ENCODE measurements at places on chromosomes 5 and 9.

DNA sequence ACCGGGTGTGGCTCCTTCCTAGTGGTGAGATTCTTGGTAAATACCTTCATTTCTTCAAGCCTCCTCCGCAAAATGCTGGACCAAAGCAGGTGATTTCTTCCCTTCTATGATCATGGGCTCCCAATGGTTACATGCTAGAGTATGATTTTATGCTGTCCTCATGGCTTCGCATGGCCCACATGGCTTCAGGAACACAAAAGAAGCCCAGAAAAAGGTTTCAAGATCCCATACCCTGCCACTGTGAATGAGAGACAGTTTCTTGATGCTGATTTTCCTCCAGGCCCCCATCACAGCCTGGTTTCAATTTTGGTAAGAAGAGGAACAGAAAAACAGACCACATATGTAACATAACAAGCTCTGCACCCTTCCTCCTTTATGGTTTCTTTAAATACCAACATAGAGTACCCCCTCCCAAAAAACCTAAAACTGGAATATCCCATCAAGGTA, 2.4 kb upstream of the RXFP3 start:
- DNase-seq = no peak

DNA sequence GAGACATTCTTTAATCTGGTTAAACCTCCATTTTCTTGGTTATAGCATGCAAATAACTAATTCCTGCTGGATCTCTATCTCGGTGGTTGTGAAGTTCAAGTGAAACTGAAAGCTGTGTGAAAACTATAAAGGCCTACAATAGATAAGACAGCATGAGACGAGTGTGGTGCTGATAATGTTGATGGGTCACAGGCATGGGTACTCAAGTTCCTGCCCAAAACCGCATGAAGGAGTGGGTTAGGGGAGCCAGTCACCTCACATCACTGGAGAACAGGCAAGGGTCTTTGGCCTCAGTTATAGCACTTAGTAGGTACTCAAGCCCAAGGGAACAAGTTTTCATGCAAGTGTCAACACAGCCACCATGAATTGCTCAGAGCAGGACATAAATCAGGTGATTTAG, 16.7 kb downstream of the HMHB1 start:
- DNase-seq = peak; percentile 17

DNA sequence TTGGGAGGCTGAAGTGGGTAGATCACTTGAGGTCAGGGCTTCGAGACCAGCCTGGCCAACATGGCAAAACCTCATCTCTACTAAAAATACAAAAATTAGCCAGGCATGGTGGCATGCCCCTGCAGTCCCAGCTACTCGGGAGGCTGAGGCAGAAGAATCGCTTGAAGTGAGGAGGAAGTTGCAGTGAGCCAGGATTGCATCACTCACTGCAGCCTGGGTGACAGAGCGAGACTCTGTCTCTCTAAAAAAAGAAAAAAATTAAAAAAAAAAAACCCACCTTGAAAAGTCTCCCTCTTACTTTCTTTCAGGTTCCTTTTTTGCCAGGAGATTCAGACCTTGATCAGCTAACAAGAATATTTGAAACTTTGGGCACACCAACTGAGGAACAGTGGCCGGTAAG, 34.2 kb downstream of the CDK7 start:
- DNase-seq = no peak

DNA sequence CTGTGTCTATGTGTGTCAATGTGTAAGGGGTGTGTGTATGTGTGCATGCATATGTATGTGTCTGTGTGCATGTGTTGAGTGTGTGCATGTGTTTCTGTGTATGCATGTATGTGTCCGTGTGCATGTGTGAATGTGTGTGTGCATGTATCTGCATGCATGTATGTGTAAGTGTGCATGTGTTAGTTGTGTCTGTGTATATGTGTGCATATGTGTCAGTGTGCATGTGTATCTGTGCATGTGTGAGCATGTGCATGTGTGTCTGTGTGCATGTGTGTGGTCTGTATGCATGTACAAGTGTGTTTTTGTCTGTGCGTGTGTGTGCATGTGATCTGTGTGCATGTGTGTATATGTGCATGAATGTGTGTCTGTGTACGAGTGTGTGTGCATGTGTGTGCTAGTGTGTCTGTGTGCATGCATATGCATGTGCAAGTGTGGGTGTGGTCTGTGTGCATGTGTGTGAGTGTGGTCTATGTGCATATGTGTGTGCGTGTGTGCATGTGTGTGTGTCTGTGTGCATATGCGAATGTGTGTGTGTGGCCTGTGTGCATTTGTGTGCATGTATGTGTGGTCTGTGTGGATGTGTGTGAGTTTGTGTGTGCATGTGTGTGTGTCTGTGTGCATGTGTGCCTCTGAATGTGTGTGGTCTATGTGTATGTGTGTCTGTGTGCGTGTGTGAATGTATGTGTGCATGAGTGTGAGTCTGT, 9.6 kb downstream of the FAM163B start:
- DNase-seq = no peak

DNA sequence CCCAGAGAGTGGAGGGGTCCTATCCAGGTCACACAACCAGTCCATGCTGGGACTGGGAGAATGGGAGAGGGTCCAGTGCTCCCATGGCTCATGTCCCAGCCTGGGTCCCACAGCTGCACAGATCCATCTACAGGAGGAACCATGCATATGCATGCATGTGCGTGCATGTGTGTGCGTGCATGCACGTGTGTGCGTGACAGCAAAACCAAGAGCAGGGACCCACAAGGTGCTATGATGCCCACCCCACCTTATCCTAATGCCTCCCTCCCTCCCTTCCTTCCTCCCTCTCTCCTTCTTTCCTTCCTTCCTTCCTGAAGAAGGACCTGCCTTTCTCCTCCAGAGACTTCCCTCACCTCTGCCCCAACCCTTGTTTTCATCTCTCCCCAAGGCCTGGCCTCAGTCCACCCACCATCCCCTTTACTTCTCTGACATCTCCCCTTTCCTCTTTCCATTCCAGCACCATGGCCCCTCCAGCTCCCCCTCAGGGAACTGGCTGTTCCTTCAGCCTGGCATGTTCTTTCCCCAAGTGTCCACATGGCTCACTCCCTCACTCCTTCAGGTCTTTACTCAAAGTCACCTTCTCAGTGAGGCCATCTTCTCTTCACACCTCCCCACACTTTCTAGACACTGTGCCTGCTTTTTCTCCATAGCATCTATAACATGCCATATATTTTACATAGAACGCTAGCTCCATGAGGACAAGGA, 21.8 kb downstream of the AQP7 start:
- no peak for DNase-seq

Measured in hematopoietic multipotent progenitor cell treated with erythropoietin and hydrocortisone succinate and interleukin-3 and kit ligand, for 15 days (in vitro differentiated cells).